ENCODE measurements at places on chromosomes 6 and 20.

GRCh38 chr20:44143936-44144335 lies 43.1 kb downstream of the JPH2 start:
- no peak for DNase-seq

- no peak for DNase-seq
Measured at GRCh38 chr6:105867277-105867676, 218.9 kb upstream of the PRDM1 start.

GRCh38 chr6:24797596-24798216 lies 1.0 kb downstream of the ARMH2 start:
- no peak for DNase-seq

- DNase-seq, result peak; percentile 27
Measured at GRCh38 chr6:3592371-3592941, 135.6 kb upstream of the SLC22A23 start.

GRCh38 chr6:18265787-18266522 lies 1.6 kb upstream of the DEK start:
- DNase-seq, result no peak

DNA sequence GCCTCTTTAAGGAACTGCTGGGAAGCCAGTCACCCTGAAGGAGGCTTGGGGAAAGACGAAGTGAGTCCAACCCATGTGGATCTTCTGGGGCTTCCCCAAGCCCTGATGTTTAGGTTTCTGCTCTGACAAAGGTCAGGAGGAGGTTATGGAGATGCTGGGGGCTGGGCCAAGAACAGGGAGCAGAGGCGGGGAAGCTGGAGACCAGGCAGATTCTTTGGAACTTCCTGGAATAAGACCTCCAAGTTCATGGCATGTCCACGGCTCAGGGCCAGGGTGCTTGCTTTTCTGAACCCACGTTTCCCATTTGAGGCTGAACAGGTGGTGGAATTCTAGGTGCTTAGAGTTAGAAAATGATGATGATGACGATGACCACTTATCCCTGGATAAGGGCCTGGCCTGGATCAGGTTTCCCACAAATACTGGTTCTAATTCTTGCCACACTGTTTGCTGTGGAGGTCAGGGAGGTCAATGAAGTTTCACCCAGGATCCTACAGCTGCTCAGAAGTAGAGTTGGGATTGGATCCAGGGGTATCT lies 30.0 kb upstream of the TGM2 start:
- DNase-seq, result no peak

GRCh38 chr20:41151134-41151869 lies 14.0 kb downstream of the PLCG1 start:
- DNase-seq, result no peak

- DNase-seq, result no peak
Measured at GRCh38 chr6:63806573-63806913, 170.9 kb downstream of the PHF3 start.

DNA sequence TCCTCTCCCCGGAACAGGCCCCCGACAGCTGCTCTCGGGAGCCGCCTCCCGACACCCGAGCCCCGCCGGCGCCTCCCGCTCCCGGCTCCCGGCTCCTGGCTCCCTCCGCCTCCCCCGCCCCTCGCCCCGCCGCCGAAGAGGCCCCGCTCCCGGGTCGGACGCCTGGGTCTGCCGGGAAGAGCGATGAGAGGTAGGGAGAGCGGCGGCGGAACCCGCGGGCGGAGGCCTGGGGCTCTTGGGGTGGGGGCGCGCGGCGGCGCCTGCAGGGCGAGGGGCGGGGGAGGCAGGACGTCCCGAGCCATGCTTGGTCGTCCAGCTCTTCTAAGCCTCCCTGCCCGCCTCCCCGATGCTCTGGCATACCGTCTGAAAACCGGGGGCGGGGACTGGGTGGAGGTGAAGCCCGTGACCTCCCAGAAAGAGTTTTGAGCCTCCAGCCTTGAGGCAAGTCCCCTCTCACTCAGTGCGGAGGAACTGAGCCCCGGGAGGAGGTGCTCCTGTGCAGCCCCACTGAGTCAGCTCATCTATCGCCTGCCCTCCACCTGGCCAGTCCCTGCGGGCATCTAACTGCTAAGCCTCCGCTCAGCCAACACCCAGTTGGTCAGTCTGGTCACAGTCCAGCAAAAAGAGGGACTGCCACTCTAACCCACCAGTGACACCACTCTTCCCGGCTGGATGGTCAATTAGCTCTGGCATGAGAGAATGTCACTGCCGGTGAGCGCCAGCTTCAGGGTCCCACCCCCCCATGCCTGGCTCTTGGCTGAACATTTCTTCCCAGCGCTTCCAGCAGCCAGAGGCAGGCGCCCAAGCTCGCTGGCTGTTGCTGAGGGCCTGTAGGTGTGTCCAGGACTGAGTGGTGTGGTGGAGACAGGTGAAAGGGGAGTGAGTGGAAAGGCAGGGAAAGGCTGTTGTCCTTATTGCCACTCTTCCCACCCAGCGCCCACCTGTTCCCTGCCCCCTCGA lies 482 bp downstream of the DDR1 start:
- peak; percentile 55 for DNase-seq

DNA sequence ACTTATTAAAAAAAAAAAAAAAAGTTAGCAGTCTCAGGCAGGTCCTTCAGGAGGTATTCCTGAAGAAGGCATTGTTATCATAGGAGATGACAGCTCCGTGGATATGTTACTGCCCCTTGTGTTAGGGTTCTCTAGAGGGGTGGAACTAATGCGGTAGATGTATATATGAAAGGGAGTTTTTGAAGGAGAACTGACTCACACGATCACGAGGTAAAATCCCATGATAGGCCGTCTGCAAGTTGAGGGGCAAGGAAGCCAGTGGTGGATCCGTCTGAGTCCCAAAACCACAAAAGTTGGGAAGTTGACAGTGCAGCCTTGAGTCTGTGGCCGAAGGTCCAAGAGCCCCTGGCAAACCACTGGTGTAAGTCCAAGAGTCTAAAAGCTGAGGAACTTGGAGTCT lies 103.4 kb downstream of the TULP4 start:
- DNase-seq, result no peak

GRCh38 chr6:31659649-31660380 lies 763 bp downstream of the C6orf47 start:
- no peak for DNase-seq

DNA sequence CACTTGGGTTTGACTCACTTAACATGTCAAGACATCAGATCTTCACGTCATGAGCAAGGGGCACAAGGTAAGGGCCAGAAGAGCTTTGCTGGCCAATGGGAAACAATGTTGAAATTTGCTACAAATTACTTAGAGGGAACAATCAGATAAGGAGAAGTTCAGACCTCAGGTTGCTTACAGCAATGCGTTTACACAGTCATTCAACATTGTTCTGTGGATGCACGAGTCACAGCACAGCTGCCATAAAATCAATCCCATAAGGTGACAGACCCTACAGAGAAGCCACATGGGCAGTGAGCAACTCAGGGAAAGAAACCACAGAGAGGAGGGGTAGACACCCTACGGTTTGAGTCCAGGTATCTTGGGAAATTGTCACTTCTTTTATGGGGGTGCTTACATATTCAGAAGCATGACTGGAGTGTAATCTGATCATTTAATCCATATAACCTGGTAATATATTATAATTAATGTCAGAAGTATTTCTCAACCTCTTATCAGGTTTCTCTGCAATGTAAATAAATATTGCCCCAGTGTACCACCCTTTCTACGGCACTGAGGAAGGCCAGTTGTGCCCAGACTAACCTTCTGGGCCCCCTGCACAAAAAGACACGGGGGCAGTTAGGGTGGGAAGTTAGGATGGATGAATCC lies 2.3 kb upstream of the SLC22A2 start:
- no peak for DNase-seq

DNA sequence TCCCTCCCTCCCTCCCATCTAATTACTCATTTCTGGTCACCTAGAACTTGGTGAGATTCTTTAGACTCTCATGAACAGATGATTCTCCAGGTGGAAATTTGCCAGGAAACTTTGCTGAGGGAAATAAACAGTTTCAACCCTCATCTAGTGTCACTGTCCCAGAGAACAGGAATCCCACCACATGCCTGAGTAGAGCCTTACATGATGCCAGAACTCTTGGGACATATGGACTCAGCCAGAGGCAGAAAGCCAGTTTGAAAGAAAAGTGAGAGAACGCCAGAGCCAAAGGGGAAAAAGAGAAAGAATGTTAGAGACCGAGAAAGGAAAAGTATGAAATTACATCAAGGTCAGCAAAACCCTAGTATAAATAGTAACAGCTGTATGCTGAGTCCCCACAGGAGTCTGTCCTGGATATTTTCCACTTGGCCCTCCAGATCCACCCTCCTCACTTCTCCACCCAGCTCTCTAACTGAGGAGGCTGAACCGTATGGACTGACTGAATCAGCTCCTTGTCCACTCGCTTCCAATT lies 127.5 kb upstream of the COL21A1 start:
- DNase-seq, result no peak

GRCh38 chr20:40638414-40638813 lies 50.6 kb downstream of the MAFB start:
- DNase-seq, result no peak

- no peak for DNase-seq
Measured at GRCh38 chr20:31833931-31834521, 11.4 kb downstream of the FOXS1 start.

- DNase-seq, result no peak
Measured at GRCh38 chr20:62494980-62495748, 19.4 kb upstream of the GATA5 start.

GRCh38 chr20:51497542-51498467 lies 44.7 kb downstream of the NFATC2 start:
- peak; percentile 65 for DNase-seq

DNA sequence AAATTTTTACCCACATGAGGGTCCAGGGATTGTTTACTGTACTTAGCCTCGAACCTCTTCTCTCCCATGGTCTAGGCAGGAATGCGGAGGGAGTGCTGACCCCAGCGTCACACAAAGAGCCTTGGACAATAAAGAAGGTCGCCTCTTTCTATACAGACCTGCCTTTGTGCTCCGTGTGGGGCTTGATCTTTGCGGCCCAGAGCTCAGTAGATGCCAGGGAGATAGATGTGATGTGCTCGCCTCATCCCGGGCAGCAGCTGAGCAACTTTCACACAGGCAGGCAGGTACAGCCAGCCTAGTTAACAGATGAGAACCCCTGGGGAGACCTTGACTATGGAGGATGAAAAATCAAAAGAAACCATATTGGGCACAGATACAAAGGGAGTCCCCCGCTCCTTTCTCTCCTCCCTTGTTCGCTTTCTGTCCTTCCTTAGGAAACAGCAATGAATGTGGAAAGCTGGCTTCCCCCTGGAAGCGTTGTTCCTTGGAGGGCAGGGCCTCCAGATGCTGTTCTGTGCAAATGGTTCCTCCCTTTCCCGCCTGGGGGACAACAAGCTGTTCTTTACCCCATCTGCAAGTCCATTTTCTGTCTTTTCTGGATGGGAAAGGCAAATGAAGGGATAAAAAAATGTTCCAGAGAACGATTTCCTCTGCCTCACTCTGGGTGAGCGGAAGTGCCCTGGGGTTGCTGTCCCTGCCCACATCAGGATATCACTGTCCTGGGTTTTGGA lies 128.3 kb downstream of the OLIG3 start:
- no peak for DNase-seq

DNA sequence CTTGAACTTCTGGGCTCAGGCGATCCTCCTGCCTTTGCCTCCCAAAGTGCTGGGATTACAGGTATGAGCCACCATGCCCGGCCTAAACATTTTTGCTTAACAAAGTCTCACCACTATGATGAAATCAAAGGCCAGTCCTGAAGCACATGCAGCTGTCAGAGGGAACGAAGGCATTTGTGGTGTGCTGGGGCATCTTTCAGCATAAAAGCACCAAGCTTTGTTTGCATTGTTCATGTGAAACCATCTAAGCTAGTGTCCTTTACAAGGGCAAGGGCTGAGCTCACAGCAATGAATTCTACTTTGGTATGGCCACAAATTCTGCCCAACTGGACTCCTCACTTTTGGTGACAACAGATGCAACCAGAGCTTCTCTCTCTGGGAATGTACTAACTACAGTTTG lies 66.8 kb downstream of the ZFP64 start:
- peak; percentile 20 for DNase-seq

- no peak for DNase-seq
Measured at GRCh38 chr6:112603726-112604125, 256.6 kb downstream of the RFPL4B start.

DNA sequence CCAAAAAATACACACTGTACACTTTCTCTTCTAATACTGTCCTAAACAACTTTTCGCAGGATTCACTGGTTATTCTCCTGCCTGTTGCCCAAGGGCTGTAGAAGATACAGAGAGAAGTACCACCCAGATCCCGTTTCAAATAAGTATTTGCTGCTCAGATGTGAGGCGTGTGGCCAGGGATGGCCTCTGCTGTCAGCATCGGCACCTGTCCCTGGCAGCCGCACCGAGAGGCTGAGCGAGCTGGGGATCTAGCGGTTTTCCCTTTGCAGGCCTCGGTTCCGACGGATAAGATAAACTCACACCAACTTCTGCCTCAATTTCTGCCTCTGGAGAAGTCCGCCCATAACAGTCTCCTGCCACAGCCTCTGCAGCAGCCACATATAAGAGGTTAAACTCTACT lies 685.2 kb upstream of the AGPAT4 start:
- no peak for DNase-seq

- no peak for DNase-seq
Measured at GRCh38 chr6:137678451-137678850, 184.3 kb upstream of the OLIG3 start.

DNA sequence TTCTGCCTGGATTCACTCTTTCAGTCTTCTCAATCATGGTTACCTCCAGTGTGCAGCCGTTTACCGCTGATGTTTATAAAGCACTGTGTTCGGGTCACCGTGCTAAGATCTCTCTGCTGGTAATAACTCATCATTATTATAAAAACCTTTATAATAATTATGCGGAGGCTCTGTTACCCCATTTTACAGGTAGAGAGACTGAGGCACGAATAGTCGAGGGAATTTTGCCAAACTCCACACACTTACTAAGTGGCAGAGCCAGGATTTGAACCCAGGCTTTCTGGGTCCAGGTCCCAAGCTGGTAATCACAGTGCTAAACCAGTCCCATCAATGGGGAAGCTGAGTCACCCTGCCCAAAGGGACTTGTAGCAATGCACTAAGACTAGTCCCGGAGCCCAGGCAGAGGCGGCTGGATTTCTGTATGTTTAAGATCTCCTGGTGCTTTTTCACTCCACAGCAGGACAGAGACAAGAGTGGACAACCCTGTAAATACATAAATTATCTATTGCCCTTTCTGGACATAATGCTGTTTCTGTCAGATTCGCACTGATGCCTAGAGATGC lies 48.1 kb downstream of the SYNJ2 start:
- no peak for DNase-seq

DNA sequence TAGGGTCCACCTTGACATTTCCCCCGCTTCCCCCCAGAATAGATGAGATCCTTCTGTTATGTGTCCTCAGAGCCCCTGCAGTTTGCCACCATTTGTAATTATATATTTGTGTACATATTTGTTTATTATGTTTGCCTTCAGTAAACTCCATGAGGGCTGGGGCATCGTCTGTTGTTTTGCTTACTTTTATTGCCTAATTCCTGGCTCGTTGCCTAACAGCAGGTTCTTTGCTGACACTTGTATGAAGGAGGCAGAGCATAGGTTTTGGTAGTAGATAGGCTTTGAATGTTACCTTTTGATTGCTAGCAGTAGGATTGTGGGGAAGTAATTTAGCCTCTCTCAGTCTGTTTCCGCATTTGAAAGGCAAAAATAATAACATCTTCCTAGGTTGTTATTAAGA lies 9.9 kb downstream of the MAP3K4 start:
- DNase-seq, result no peak

- DNase-seq, result no peak
Measured at GRCh38 chr20:43191143-43191542, 1.4 kb upstream of the PTPRT start.

- DNase-seq, result no peak
Measured at GRCh38 chr6:101435038-101435437, 41.5 kb downstream of the GRIK2 start.

All from SW480 (cell line).